ENCODE measurements at places on chromosomes 11 and 22.
A peak's percentile ranks its signal among the peaks of the same experiment; 100 is the strongest.

GRCh38 chr11:115926138-115926537 lies 421.9 kb upstream of the CADM1 start:
- no peak for DNase-seq

DNA sequence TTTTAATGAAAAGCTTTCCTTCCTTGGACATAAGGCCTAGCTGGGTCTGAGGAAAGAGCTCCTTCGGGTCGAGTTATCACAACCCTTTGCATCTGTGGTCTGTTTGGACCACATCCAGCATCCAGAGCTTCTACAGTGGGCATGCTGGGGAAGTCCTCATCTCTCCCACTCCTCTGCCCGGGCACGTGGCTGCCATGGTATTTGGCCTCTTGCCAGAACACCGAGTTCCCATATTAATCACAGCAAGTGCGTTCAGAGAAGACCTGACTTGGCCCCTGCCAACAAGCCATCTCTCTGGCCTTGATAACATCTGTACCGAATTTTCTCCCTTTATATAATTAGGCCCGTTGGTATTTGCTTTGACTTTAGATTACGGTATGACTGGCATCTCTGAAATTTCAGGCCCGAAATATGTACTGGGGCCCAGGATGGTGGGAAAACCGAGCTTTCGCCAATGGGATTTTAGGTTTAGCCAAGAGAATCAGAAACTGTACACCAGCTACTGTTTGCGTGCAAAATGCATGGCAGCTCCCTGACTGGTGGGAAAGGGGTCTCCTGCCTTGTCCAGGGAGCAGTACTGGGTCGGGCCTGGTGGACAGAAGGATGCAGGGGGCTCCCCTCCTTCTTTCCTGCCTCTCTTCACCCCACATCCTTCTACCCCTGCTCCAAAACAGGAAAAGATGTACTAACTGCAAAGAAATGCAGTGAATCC lies 90.0 kb downstream of the MICAL2 start:
- no peak for DNase-seq

GRCh38 chr11:74055938-74056337 lies 47.1 kb upstream of the UCP3 start:
- no peak for DNase-seq

DNA sequence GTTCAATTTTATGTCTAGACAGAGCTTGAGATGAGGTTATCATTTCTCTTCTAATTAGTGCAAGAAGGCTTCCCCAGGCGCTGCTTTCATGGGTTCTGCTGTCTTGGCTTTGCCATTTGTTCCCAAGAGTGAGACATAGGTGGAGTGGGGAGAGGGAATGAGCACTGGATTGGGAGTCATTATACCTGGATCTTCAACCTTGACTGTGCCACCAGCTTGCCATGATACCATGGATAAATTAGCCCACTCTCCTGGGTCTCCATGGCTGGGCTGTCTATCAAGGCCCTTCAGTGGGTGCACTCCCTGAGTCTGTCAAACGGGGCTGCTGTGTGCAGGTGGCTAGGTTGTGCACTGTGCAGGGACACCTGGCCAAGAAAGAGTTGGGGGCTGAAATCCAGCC lies 15.6 kb upstream of the NECTIN1 start:
- no peak for DNase-seq

- no peak for DNase-seq
Observed at GRCh38 chr11:46290598-46291309, 13.3 kb downstream of the CREB3L1 start.

DNA sequence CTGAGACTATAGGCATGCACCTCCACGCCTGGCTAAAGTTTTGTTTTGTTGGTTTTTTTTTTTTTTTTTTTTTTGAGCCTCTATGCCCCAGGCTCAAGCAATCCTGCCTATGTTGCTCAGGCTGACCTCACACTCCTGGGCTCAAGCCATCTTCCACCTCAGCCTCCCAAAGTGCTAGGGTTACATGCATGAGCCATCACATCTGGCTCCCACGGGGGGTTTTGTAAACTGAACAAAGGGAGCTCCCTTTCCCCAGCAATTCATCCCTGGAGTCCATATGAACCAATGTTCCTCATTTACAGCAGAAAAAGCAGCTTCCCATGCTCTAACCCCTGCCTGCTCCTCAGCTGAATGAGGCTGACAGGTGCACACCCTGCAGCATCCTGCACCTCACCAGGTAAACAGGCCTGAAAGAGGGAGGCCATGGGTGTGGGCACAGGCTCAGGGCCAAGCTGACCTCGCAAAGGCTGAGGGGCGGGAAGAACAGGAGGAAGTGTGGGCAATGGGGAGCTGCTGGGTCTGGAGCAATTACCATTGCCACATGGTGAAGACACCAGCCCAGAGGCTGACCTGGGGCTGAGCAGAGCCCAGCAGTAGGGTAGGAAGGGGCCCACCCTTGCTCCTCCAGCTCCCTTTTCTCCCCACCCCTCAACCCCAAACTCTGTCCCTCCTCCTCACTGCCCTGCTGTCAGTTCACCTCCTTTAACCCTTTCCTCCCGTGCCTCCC lies 58.2 kb downstream of the RBX1 start:
- no peak for DNase-seq

- DNase-seq: peak; percentile 92
Observed at GRCh38 chr11:86244063-86244521, 461 bp upstream of the EED start.

DNA sequence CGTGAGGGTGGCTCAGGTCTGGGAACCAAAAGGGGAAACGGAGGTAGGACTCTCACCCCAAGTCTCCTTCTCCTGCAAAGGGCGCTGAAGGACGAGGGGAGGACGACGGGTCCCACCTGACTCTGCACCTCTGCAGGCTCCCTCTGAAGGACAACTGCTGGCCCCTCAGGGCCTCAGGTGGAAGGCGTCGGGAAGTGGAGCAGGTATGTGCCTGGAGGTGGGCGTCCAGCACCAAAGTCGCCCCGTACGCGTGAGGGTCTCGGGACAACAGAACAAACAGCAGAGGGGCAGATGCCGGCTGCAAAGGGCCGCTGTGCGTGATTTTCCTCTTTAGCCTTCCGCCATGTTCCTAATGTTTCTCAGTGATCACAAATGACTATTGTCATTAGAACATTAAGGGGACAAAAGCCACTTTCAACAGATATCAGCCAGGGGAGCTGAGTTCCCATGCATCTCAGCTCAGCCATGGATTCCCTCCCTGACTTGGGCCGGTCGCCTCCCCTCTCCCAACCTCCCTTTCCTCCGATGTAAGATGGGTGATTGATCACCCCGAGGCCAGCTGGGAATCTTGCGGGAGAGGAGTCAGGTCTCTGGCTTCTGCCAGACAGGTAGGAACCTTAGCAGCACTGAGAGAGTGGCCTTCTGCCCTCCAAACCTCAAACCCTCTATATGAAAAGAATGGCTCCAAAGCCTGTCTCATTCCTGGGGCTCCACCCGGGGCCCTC lies 836 bp downstream of the SLC16A8 start:
- no peak for DNase-seq

- DNase-seq: no peak
Observed at GRCh38 chr22:50082197-50082715, 3.0 kb downstream of the MLC1 start.

GRCh38 chr11:46611526-46612304 lies 5.3 kb downstream of the HARBI1 start:
- DNase-seq: no peak

DNA sequence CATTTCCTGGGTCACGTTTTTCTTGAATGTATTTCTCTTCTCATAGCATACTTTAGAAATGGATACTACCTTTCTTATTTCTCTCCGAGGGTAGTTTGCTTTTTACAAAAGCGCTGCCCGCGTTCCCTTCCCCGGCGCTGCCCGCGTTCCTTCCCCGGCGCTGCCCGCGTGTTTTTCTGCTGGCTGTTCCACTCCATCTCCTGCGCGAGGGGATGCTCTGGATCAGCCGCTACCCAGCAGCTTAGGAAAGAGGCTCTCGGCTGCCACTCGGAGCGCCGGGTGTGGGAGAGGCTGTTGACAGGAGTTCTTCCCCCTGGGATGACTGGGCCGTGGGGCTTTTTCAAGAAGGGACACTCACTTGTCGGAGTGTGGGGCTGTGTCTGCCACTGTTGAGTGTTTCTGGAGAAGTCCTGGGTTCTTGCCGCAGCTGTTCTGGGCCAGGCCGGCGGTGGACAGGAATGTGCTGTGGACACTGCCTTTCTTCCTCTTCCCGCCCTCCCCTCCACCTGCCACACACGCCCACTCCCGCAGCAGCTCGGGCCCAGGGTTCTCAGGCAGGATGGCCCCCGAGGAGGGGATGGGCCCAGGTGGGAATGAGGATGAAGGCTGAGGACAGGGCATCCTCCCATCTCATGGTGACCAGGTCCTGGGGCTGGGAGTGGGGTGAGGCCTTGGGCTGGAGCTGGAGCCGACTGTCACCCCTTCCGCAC lies 30.6 kb downstream of the GLB1L2 start:
- DNase-seq: no peak

DNA sequence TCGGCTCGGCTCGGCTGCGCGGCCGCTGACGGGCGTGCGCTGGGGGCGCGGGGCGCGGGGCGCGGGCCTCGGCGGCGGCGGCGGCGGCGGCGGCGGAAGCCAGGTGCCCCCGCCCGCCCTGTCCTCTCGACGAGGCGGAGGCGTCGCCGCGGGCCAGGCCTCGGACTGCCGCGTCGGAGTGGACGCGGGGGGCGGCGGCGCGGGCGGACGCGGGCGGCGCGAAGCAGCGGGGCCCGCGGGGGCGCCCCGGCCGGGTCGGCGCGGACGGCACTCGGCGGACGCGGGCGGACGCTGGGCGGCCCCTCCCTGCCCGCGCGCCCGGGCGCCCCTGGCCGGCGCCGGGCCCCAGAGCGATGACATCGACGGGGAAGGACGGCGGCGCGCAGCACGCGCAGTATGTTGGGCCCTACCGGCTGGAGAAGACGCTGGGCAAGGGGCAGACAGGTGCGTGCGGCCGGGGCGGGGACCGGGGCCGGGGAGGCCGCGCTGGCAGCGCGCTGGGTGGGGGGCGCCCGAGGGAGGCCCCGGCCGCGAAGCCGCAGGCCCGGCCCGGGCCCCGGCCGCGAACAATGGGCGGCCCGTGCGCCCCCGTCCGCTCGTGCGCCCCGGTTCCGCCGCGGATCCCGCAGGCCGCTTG lies at the start of gene BRSK2:
TSS of gene BRSK2 (plus strand) at position 3 of the 637 bp plus-strand sequence. CDS start at position 354, 351 bp downstream.
- no peak for DNase-seq

- no peak for DNase-seq
Observed at GRCh38 chr11:125343086-125343717, 152.9 kb downstream of the FEZ1 start.

- no peak for DNase-seq
Observed at GRCh38 chr11:72672597-72673238, 1.5 kb downstream of the PDE2A start.

DNA sequence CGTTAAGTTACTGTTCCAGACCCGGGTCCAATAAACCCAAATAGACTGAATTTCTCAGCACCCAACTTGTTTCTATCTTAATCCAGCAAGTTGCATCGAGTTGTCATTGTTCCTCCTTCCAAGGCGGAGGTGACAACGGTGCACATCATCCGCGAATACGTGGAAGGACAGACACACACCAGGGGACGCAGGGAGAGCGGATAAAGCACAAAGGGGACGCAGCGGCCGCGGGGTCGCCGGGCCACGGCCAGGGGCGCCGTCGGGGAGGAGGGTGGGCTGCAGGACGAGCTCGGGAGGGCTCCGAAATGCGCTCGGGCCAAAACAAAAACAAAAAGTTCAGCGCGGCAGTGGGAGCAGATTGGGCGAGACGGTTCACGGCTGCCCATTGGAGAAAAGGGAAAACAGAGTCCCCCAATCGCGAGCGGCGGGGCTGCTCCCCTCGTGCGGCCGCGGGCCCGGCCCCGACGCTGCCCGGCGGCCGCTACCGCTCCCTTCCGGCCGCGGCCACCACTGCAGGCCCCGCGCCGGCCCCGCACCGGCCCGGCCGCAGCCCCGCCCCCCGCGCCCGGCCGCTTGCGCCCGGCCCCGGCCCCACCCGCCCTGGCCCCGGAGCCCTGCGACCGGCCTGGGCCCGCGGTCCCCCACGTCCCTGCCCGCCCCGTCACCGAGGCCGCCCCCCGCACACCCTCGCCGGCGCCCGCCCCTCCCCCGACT lies 518 bp downstream of the KMT5B start:
- peak; percentile 63 for DNase-seq

GRCh38 chr22:50583294-50583861 lies 729 bp upstream of the CHKB start:
- no peak for DNase-seq

DNA sequence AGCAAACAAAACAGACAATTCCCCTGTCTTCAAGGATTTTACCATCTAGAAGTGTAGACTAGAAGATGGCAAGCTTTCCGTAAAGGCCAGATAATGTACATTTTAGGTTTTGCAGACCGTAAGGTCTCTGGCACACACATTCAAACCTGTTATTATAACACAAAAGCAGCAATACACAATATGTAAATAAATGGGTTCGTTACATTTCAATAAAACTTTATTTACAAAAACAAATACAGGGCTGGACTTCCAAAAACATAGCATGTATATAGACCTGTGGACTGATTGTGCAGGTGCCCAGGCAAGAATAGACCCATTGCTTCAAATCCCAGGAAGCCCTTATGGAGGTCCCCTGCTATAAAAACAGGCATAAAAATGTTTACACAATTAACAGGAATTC lies 27.1 kb upstream of the MS4A6A start:
- DNase-seq: no peak

DNA sequence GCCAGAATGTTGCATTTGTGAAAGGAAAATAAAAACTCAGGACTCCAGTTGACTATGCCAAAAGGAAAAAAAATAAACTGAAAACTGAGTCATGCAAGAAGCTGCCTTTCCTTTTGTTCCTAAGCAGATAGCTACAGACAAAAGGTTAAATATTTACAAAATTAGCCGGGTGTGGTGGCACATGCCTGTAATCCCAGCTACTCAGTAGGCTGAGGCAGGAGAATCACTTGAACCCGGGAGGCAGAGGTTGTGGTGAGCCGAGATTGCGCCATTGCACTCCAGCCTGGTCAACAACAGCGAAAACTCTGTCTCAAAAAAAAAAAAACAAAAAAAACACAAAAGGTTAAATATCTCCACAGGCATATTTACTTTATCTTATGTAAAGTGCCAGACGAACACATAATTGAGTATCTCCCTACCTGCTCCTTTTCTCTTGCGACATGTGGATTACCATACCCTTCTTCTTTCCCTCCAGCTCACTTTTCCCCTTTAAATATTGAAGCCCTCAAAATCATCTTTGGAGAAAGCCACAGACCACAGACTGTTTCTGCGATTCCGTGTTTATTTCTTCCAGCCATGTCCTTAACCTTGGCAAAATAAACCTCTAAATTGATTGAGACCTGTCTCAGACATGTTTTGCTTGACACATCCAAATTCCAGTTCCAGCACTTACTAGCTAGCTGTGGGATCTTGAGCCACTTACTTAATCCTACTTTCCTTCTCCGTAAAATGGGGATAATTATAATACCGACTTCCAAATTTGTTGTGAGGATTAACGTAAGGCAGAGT lies 2.3 kb upstream of the SMPD1 start:
- DNase-seq: no peak

Measured in activated CD4-positive, alpha-beta T cell treated with anti-CD3 and anti-CD28 coated beads, Interleukin-2, amount 10 ng/mL, durations not matched to agents 7 days and 5 days (primary cell).